ENCODE measurements at places on chromosomes 2 and 18. TPM values are rescaled to one million over a fixed set of nuclear protein-coding genes. Genes with fewer than 3 reads are reported as not detected.

GRCh38 chr2:191369034-191369433, 123.8 kb downstream of the MYO1B start:
- no peaks in the 10 kb centered on the region for H3K4me1 ChIP-seq
- no peak for DNase-seq
- H3K36me3 ChIP-seq: no peaks in the 10 kb centered on the region
- H3K27ac ChIP-seq: no peak overlapping the region
- no peak overlapping the region for H3K4me3 ChIP-seq
- no peaks in the 10 kb centered on the region for H3K27me3 ChIP-seq

Gene TNFRSF11A
- total RNA-seq: 2.5 TPM

Gene GULP1
- total RNA-seq: not detected

Gene OTOF
- 2.6 TPM for total RNA-seq

DNA sequence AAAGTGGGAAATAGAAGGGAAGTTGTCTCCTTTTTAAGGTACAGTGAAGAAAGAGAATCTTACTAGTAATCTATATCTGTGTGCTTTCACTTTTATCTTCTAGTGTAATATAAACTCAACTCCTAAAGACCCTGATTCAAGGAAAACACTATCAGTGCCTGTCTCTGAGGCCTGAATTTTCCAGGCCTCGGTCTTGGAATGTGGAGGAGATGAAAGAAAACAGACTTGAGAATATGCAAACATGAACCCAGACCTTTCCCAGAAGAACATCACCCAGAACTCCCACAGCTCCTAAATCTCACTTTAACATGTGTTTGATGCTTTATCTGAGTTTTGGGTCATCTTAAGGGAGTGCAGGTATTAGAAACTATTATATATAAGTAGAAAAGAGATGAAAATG, 51.8 kb downstream of the EPB41L5 start:
- no peaks in the 10 kb centered on the region for H3K27me3 ChIP-seq
- H3K27ac ChIP-seq: no peak overlapping the region
- no peaks in the 10 kb centered on the region for H3K36me3 ChIP-seq
- no peak overlapping the region for H3K4me3 ChIP-seq

GRCh38 chr2:179939259-179939658, 67.8 kb downstream of the CWC22 start:
- H3K4me1 ChIP-seq: no peaks in the 10 kb centered on the region
- no peak overlapping the region for H3K4me3 ChIP-seq
- no peaks in the 10 kb centered on the region for H3K36me3 ChIP-seq
- no peaks in the 10 kb centered on the region for H3K27me3 ChIP-seq
- no peak for DNase-seq

Gene CFC1
- total RNA-seq: not detected
